ENCODE measurements at places on chromosomes 3 and 15. TPM values are rescaled to one million over a fixed set of nuclear protein-coding genes. Genes with fewer than 3 reads are reported as not detected.

Gene GOLGA6D
- not detected for total RNA-seq

Gene MAP3K13
- total RNA-seq, result 7.6 TPM

Gene CASR
- not detected for total RNA-seq

Gene FEZF2
- not detected for total RNA-seq

Gene ZKSCAN7
- total RNA-seq, result 1.4 TPM

Gene ZNF774
- total RNA-seq, result 2.2 TPM

Gene PLD1
- 64.3 TPM for total RNA-seq
